Activated CD4-positive, alpha-beta T cell treated with anti-CD3 and anti-CD28 coated beads, Interleukin-2, amount 50 U/mL, for 48 hours (primary cell): ENCODE measurements at places on chromosomes 16 and 17.
A peak's percentile ranks its signal among the peaks of the same experiment; 100 is the strongest.

DNA sequence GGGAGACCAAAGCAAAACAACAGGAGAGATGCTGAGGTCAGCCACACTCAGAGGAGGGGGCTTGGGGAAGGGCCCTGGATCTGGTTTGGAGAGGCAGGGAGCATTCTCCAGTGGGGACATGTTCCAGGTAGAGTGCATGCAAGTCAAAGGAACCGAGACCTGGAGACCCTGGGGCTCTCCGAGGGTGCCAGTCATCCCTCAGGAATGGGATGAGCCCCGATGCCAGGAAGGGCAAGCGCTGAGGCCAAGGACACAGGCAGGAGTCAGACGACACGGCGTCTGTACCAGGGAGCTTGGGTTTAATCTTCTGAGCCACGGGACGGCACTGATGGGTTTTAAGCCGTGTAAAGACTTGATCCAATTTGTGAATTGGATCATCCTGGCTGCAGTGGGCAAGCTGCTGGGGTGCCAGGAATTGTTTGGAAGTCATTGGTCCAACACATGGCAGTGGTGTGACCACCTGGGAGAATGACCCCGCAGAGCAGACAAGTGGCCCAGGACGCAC, 32.9 kb upstream of the ANKRD40CL start:
- DNase-seq = no peak

DNA sequence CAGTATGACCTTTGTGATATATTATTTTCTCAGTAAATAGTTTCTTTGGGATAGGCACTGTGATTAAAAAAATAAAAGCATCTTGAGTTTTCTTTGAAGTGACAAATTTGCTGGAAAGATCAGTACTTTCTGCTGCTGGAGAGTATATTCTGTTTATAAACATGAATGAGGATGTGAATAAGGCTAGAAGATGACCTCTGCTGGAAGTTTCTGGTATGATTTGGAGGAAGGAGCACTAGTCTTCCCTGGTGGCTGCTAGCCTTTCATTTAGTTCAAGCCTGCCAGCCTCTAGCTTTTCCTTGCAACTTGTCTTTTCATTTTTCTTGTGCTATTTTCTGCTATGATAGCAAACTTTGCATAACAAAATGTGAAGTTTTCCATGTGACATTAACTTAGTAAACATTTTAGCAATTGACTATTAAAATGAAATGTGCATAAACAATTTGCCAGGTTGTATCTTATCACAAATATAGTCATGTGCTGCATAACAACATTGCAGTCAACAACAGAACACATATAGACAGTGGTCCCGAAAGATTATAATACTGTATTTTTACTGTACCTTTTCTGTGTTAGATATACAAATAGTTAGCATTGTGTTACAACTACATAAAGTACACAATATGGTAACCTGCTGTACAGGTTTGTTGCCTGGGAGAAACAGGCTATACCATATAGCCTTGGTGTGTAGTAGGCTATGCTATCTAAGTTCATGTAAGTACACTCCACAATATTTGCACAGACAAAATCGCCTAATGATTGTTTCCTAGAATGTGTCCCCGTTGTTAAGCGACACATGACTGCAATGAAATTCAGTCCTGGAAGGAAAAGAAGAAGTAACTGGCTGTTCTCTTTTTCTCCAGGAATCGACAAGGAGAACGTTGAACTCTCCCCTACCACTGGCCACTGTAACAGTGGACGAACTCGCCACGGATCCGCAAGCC, 18.1 kb upstream of the RAB11FIP4 start:
- DNase-seq = no peak

DNA sequence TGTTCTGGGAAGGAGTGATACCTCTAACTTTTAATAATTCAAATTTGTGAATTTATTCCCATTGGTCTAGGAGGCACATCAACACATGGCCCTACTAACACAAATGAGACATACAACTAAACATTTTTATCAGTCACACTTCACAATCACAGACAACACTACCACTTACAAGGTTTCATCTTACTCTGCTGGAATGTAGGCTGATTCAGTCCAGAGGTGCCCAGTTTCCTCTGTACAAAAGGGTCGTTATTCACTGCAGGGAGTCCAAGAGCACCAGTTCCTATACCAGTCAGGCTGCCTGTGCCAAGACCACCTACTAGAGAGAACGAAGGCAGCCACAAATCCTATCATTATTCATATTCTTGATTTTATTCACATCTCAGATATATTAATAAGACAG, 41.4 kb downstream of the SETD6 start:
- no peak for DNase-seq

DNA sequence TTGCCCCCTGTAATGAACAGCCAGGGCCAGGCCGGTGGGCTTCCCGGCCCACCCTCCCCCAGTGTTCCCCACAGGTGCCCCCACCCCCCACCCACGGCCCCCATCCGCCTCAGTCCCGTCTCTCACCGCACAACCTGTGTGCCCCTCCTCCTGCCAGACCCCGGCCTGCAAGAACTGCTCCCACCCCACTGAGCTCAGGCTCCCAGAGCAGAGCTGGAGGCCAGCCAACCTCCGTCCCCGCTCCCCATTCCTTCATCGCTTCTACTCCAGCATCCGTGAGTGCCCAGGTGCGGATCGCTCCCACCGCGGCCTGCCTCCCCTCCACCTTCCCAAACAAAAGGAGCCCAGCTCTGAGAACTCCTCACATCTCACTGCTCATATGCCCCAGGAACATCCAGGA, 4.2 kb downstream of the MVD start:
- no peak for DNase-seq

DNA sequence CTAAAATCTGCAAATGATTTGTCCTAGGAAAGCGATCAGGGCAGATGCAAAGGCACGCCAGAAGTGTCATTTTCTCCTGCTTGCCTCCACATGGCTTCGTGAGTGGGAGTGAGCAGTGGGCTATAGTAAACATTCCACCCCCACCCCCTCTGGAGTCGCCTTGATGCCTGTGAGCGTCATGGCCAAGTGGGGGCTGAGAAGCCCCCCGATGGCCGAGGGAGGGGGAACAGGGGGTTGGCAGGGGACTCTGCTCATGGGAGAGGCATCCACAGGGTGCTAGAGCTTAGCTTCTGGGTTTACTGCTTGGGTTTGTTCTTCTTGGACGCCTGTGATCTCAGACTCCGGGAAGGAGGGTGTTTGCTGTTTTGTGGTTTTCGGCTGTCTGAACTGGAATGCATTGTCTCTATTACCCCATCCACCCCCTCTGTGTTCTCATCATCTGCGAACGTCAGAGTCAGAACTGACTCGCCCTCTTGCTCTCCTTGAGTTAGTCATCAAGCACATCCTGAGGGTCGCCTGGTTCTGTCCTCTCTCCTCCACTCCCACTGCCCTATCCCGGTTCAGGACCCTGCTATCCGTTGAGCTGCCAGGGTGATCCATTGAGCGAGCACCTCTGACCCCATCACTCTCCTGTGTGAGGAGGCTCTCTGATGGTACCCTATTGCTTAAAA, 15.4 kb downstream of the TNS4 start:
- peak; percentile 29 for DNase-seq

GRCh38 chr17:49572806-49573420, 2.8 kb upstream of the NXPH3 start:
- no peak for DNase-seq

GRCh38 chr16:11572301-11572995, 14.3 kb downstream of the LITAF start:
- DNase-seq = peak; percentile 28

- no peak for DNase-seq
Measured at GRCh38 chr16:77398495-77398894, 36.3 kb downstream of the ADAMTS18 start.

GRCh38 chr17:8153525-8153956, 1.3 kb upstream of the PER1 start:
- DNase-seq = peak; percentile 79

DNA sequence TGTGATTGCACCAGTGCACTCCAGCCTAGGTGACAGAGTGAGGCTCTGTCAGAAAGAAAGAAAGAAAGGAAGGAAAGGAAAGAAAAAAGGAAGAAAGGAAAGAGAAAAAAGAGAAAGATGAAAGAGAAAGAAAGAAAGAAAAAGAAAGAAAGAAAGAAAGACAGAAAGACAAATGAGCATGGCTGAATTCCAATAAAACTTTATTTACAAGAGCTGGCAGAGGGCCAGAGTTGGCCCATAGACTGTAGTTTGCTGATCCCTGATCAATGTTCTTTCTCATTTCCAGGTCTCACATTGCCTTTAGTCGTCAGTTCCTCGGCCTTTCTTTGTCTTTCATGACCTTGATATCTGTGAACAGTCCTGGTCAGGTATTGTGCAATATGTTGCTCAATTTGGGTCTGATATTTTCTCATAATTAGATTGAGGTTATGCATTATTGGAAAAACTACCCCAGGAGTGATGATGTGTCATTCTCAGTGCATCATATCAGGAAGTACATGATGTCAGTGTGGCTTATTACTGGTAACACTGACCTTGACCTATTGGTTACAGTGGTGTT, 68.5 kb upstream of the MED9 start:
- no peak for DNase-seq

GRCh38 chr17:9522074-9522473, 53.5 kb downstream of the STX8 start:
- DNase-seq = no peak

DNA sequence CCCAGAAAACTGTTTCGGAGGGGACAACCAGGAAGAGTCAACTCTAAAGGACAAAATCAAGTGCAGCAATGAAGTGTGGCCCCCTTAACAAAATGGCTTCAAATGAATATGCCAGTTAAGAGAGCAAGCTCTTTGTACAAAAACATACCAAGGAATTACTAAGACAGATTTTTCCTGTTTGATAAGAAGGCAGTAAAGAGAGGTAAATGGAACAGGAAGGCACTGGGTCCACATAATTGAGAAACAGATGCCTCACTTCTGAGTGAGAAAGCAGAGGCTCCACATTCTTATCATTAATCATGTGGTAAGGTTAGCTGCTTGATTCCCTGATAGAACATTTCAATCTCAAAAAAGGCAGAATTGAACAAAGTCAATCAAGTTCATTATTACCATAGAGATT, 44.9 kb downstream of the MBTD1 start:
- no peak for DNase-seq

- no peak for DNase-seq
Measured at GRCh38 chr16:59169168-59169567, 435.1 kb upstream of the GOT2 start.

GRCh38 chr16:35745821-35746248, 2286.4 kb downstream of the TP53TG3F start:
- no peak for DNase-seq

DNA sequence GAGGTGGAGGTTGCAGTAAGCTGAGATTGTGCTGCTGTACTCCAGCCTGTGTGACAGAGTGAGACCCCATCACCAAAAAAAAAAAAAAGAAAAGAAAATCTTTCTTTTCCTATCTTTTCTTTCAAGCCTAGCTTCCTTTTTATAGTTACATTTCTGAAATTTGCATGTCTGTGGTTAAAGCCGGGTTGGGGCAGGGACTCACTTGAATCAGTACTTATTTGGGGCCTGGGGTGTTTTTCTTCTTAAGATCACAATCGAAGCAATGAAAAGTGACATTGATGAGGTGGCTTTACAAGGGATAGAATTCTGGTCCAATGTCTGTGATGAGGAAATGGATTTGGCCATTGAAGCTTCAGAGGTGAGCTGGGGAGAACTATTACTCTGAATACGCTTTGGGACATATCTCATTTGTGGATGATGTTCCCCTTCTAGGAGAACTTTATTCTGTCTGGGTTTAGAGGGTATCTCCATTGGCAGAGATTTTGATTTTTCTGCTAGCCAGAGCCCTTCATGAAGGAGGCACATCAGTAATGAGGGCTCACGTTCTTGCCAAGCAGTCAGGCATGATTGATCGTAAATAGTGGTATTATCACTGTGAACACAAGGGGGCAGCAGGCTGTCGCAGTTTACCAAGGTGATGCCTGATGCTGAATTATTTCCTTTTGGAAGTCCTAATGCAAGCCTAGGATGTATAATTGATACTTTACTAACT, 14.3 kb downstream of the KPNB1 start:
- peak; percentile 55 for DNase-seq

- DNase-seq = no peak
Measured at GRCh38 chr16:57209780-57210179, 23.7 kb downstream of the RSPRY1 start.

DNA sequence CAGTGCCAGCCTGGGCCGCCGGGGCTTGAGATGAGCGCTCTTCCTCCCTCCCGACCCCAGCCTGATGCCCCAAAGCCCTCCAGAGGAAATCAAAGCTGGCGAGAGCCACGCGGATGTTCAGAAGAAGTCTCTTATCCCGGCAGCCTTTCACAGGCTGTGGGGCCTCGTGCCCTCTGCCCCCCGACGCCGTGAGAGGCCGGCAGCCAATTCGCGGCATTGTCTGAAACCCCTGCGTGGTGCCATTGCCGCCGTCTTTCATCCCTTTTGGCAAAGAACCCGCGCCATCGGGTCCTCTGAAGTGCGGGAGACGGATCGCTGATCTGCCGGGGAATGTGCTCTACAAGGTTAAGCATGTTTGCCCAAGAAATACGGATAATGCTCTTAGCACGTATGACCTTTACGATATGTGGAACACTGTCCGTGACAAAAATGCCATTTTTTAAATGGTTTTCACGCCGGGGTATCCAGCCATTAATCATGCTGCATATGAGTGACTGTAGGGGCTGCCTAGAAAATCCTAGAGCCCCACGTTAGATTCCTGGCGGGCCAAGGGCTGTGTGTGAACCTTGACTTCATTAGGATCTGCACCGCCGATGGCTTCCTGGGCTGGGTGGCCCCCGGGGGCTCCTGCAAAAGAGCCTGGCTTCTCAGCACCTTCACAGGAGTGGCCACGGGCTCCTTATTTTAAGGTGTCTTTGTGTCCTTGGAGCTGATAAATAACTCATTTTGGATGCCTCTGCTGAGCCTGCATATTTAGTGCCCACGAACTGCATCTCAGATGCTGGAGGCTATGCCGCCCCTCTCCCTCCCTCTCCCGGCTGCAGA, 165.1 kb upstream of the TNRC6C start:
- no peak for DNase-seq

DNA sequence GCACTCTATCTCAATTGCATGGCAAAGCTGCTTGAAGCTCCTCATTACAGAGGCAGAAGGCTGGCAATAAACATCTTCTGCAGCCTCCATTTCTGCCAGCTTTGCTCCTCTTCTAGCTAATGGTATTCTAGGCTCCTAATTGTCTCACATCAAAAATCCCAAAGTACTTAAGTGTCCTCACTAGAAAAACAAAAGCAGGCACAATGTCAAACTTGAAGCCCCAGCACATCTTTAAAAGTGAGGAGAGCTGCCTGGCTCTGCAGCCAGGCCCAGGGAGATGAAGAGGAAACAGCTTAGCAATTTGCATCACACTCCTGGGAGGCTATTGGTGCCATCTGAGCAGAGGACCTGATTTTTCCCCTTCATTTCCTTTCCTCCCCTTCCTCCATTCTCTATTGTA, 197.1 kb downstream of the KCNJ2 start:
- no peak for DNase-seq

GRCh38 chr17:69547947-69548346, 133.4 kb downstream of the MAP2K6 start:
- DNase-seq = no peak

- no peak for DNase-seq
Measured at GRCh38 chr16:87527055-87527724, 34.4 kb upstream of the ZCCHC14 start.
